Daoy (cell line): ENCODE measurements at places on chromosomes 11 and 22.

- DNase-seq = no peak
Observed at GRCh38 chr22:31193092-31193491, 19.0 kb upstream of the LIMK2 start.

DNA sequence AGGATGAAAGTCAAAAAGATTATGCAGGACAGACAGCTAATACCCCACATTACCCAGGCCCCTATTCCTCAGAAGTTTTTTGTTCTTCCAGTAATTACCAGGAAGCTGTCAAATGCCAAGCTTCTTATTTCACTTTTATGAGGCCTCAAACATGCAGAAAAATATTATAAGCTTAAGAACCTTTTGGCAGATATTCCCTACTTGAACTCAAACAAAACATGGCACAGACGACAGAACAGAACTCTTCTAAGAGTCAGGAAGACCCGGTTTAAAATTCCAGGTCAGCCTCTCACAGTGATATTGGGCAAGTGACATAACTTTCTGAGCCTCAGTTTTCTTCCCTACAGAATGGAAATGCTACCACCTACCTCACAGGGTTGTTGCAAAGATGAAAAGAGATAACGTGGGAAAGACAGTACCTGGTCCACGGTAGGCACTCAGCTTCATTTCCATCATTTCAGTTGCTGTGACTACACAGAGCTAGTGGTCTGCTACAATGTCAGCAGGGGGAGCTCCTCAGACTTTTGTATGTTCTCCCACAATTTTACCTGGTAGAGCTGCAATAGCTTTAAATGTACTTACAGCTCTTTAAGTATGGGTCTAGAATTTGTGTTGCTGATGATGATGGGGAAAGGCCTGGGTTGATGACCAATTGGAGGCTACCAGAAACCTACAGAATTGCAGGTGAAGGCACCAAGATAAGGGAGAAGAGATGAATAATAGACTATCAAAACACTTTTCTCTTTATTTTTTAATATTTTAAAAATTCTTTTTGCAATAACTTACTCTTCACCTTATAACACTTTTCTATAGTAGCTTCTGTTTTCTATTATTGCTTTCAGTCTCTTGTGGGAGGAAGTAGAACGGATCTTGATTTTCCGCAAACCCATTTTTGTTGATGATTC, 98.3 kb upstream of the CHRM4 start:
- peak; percentile 30 for DNase-seq

GRCh38 chr22:27772081-27772983, 29.2 kb downstream of the MN1 start:
- no peak for DNase-seq

- no peak for DNase-seq
Observed at GRCh38 chr11:59716051-59716450, 2.4 kb upstream of the OR10V1 start.

- DNase-seq = no peak
Observed at GRCh38 chr22:50696799-50697561, 24.4 kb downstream of the SHANK3 start.

DNA sequence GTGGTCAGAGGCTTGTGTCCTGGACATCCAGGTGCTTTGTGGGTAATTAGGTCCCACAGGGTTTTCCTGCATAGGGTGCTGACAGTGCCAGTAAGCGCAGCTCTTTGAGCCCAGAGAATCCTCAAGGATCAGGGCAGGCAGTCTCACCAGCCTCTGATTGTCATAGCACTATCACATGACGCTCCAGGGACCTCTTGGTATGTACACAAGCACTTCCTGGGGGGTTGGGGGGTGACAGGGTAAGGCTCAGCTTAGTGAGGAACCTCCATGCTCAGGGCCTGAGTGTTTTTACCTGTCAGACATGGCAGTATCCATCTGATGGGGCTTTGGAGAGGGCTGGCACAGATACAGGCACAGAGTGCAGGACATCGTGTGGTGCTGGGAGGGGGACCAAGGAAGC, 27.9 kb upstream of the SUSD2 start:
- no peak for DNase-seq

DNA sequence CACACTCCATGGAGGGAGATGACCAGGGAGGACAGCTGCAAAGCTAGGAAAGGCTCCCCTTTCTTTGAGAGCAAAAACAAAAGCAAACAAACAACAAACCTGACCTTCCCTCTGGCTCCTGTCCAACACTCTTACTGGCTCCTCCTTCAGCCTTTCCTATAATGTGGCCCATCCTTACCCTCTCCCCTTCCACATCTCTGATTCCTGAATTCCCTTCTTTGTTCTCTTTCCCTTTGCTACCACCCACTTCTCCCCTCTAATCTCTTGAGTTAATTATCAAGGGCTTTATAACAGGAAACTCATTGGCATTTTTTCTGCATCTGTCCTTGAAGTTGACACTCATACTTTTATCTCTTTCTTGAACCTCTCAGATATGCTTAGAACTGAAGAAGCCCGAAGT, 56.3 kb downstream of the ZNF280B start:
- DNase-seq = no peak

GRCh38 chr11:17707830-17708229, 11.5 kb upstream of the MYOD1 start:
- DNase-seq = no peak

GRCh38 chr22:33588860-33589259, 331.4 kb downstream of the LARGE1 start:
- DNase-seq = no peak

DNA sequence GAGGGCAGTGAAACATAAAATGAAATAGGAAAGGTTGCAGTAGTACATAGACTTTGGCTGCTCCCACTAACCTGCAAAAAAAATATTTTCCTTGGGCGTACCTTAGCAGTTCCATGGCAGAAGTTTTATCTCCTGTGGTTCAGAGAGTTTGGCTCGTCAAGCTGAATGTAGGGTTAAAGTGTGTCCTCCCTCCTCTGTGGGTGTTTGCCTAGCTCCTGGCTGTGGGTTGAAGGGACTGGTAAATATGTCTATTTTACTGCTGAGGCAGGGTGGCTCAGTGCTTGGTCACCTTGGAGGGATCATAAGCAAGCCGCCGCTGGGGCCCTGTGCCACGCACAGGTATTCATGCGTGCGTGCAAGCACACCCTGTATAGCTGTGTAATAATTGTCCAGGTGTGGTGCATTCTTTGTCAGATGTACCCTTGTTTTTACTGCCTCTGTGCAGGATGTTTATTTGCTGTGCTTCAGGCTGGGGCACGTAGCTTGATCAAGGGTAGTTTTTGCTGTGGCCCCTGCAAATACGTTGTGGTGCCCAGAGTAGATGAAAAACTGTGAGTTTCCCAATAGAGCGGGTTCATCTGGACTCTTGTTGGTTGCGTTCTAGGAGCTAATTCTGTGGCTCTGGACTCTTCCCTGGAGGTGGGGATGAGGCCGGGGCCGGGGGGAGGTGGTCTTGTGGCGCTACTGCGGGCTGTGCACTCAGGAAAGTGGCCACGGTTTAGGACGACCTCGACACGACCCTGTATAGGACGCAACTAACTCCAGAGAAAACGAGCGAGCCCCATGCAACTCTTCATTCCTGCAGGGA, 732 bp upstream of the SORL1 start:
- no peak for DNase-seq

DNA sequence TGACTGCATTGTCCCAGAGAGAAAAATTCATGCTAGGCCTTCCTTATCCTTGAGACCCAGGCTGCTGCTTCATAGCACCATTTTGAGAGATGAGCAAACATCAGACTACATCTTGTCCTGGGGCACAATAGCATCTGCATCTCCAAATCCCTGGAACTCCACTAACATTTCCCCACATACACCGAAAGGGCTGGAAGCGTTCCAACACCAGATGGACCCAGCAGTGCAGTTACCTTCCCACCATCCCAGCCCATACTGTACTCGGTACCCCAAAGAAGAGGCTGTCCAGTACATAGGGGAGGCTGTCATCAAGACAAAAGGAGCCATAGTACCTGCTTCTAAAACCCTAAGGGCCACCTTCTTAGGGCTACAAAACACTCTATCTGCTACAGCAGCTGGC, 547.2 kb upstream of the CHORDC1 start:
- DNase-seq = no peak

DNA sequence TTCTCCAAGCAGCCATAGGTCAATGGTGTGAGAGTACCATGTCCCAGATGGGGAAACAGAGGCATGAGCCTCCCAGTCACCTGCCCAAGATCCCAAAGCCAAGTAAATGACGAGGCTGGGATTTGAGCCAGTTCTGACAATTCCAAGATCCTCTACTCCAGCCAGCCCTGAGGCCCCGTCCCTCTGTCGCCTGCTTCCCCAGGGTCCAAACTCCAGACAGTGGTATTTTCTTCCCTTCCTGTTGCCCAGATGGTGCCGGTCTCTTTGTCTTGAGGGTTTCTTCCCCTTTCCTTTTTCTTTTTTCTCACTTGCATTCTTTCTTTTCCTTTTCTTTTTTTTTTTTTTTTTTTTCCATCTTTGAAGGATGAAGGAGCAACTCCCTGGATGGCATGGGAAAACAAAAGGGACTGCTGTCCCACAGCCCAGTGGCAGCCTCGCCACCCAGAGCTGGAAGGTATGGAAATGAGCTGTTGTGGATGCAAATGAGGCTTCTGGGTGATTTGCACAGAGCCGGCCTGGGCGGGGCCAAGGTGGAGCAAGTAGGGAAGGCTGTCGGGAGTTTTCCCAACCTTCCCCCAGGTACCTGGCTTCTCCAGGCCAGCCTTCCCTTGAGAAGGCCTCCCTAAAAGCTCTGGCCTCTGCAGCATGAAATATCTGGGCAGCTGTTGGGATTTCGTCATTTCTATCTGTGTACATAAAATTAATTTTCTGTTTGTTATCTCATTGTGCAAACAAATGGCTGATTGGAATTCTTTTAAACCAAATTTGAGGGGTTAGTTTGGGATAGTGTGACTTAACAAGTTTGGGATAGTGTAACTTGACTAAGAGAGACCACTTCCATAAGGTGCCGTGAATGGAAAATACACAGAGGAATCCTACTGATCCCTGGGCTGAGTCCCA, 146.8 kb downstream of the MN1 start:
- DNase-seq = no peak

GRCh38 chr11:46916286-46917108, 1.9 kb downstream of the LRP4 start:
- peak; percentile 75 for DNase-seq

DNA sequence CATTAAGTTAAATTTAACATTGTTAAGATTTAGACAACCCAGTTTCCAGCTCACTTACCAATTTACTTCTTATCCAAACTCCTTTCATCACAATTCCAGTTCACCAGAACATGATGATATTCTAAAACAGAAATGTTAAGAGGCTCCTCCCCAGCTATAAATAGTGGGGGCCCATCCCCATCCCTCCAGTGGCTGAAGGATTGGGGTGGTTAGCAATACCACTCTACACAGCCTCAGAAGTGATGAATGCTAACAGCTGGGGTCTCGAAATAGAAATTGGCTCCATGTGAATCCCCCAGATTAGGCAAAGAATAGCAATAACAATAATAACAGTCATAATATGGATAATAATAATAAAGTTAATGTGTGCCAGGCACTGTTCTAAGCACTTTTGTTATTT, 97.9 kb upstream of the NCAM1 start:
- no peak for DNase-seq

- no peak for DNase-seq
Observed at GRCh38 chr22:32846780-32847491, 45.4 kb downstream of the TIMP3 start.

DNA sequence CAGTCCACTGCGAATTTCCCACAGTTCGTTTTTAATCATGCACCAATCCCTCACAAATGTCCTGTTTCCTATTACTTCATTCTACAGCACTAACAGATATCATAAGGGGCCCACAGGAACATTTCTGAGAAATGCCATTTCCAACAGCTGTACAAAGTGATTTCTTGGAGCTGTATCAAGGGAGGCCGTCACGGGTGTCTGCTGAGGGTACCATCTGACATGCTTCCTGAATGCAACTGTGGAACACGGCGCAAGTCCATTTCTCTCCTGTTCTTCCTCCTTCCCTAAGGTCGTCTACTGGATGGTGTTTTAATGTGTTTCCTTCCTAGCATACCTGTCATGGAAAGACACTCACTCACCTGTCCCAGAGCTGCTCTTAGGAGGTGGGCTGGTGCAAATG, 320.7 kb downstream of the LARGE1 start:
- DNase-seq = no peak

DNA sequence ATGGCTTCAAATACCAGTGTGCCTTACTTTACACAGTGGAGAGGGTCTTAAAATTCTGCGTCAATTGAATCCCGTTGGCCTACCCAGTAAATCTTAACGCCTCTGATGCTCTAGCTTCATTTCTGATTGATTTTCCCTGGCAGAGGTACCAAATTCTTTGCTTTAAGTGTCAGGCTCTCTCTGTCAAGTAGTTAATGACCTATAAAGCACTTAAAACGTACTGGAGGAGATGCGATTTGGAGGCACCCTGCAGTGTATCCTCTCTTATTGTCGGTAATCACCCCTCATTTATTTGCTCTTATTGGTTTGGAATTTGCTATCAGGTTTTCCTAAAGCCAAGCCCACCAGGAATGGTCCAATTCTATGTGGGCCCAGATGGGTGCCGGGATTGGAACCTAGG, 59.2 kb downstream of the NFAM1 start:
- DNase-seq = no peak

- no peak for DNase-seq
Observed at GRCh38 chr22:48845356-48845936, 982.2 kb downstream of the BRD1 start.

GRCh38 chr11:46298699-46299433, 21.4 kb downstream of the CREB3L1 start:
- DNase-seq = peak; percentile 79

DNA sequence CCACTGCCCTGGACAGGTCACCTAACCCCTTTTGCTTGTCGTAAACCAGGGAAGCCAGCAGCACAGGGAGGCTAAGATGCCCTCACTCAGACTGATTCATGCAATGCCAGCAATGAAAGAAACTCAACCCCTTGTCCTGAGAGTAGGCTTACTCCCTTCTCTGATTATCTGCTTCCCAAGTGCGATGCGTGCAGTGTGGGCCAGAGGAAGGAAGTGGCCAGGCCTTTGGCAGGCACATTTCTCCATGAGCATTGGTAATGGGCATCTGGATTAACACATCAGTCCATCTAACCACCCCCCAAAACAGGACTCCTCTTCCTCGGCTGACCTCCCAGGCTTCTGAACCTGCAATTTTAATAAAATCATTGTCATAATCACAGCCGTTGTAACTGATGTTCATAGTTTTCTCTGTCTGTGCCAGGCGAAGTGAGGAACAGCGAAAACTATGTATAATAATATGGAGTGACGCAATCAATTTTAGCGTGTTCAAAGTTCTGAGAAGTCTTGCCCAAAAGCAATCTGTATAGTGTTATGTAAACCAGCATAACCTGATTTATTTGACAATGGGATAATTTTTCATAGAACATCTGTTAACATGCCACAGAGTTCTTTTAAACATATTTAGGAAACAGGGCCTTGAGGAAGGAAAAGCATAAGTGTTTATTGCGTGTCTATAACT, 33.9 kb downstream of the TST start:
- no peak for DNase-seq

- no peak for DNase-seq
Observed at GRCh38 chr11:76637491-76638269, 32.9 kb downstream of the LRRC32 start.

DNA sequence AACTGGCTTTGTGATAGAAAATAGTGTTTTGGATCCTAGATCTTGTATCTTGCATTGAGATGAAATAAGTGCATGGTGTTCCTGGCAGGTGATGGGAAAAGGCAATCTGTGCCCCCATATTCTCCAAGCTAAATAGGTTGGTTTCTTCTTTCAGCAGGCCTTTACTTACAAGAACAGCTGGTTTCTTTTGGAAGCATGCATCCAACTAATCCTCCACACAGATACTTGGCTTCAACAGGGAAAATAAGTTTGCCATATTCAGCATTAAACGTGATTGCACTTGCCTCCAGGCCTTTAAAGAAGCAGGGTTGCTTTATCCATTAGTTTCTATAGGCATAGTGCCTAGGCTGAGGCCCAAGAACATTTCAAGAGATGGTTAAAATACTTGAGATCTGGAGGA, 59.9 kb downstream of the APIP start:
- DNase-seq = no peak

GRCh38 chr11:25206762-25207161, 709.9 kb downstream of the LUZP2 start:
- DNase-seq = no peak
